ENCODE measurements at places on chromosomes 3 and 15.

GRCh38 chr15:41695750-41696436 lies 35.7 kb downstream of the MGA start:
- DNase-seq, result no peak

GRCh38 chr15:80706161-80706560 lies 11.1 kb downstream of the ABHD17C start:
- no peak for DNase-seq

DNA sequence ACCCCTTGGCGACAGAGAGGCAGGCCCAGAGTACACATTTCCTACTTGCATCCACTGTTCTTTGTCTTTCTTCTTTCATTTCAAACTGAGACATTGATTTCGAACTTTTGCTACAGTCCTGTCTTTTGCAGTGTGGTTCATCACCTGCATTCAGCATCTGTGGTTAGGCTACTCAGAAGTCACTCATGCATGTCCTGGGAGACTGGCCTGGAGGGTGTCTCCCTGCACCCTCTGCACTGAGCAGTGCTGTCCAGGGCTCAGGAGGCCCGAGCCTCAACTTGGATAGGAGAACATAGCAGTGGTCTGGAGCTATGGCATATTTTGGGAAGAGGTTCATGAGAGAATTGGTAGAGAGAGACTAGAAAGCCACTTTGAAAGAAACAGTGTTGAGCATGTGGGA lies 240.2 kb upstream of the TPRG1 start:
- no peak for DNase-seq

GRCh38 chr3:112519424-112520001 lies 20.2 kb upstream of the BTLA start:
- peak; percentile 55 for DNase-seq

DNA sequence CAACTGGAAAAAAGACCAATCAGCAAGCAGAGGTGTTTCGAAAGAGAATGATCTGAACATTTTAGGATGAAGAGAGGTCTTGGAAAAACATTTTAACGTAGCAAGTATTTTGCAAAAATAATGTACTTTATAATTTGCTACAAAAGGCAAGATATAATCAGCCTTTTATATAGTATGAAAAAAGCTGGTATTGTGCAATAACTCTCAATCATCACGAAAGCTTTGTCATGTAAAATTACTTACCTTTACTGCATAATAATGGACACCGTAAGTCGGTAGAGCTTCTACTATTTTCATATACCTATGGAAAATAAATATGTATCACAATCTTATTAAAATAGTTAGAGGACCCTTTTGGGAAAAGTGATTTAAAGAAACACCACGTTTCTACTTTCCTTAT lies 95.7 kb upstream of the LMOD3 start:
- no peak for DNase-seq

- DNase-seq, result no peak
Observed at GRCh38 chr3:89332386-89332785, 225.0 kb downstream of the EPHA3 start.

DNA sequence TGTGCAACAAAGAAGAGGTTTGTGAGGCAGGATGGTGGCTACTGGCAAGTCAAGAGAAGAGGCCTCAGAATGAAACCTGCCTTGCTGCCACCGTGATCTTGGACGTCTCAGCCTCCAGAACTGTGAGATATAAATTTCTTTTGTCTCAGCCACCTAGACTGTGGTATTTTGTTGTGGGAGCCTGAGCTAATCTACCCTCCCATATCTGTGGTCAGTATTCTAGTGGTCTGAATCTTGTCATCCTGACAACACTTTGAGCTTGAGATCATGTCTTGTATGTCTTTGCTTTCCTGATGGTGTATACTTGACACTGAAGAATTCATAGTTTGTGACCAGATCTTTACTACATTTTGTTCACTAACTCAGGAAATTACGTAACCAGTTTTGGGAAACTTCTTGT lies 240.6 kb upstream of the GOLIM4 start:
- no peak for DNase-seq

DNA sequence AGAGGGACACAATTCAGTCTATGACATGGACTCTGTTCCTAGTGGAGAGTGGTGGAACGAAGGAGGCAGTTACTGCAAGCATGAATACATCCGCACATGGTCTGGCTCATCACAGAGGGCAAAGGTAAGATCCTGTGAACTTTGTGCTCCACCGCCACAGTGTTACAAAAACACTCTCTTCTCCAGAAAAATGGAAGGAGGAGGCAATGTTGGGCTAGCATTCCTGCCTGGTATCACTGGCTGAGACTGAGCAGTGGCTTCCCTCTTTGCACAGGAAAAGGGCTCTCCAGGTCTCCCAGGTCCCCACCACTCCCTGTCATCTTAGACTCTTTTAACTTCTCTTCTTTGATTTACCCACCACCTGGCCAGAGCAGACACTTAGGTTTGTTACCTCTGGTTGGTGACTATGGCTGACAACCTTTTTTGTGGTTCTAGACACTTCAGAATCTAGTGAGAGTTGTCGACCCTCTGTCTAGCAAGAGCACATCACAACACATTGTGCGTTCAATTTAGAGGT lies 1.5 kb upstream of the EEFSEC start:
- no peak for DNase-seq

GRCh38 chr3:197305854-197306253 lies 7.4 kb upstream of the DLG1 start:
- DNase-seq, result no peak

- no peak for DNase-seq
Observed at GRCh38 chr3:72756900-72757299, 91.3 kb downstream of the SHQ1 start.

GRCh38 chr15:99435877-99436541 lies 129.8 kb upstream of the MEF2A start:
- no peak for DNase-seq

DNA sequence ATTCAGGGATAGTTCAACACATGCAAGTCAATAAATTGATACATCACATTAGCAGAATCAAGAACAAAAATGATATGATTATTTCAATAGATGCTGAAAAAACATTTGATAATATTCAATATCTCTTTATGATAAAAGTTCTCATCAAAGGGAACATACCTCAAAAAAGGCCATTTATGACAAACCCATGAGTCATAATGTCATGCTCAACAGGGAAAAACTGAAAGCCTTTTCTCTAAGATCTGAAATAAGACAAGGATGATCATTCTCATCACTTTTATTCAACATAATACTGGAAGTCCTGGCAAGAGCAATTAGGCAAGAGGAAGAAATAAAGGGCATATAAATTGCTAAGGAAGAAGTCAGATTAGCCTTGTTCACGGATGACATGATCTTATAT lies 54.1 kb upstream of the TMEM158 start:
- DNase-seq, result peak; percentile 11

DNA sequence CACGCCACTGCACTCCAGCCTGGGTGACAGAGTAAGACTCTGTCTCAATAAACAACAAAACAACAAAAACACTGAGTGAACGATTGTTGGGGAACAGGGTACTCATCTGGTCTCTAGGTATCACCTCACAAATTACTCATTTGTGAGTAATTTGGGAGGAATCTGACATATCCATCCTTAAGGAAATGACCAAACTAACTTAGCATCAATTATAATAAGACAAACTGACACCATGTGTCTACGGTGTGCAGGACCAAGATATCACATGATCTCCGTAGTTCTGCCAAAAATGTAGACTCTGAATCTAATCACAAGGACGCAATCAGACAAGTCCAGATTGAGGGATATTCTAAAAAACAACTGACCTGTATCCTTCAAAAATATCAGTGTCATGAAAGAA lies 12.0 kb upstream of the DAPK2 start:
- peak; percentile 77 for DNase-seq

- no peak for DNase-seq
Observed at GRCh38 chr3:178685591-178685906, 149.3 kb downstream of the KCNMB2 start.

DNA sequence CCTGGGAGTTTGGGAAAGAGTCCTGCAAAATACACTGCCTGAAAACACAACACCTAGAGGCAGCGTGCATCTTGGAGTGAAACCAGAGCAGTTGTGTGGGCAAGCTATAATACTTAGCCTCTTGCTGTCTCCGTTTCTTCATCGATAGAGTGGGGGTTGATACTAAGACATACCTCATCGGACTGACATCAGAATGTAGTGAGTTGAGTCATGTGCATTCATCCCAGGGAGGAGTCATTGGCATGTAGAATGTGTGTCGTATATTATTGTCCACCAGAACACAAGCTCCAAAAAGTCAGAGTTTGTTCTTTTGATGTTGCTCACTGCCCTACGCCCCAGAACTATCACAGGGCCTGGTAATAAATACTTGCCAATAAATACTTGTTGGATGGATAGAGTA lies 4.3 kb downstream of the SNTN start:
- DNase-seq, result peak; percentile 41

- no peak for DNase-seq
Observed at GRCh38 chr3:178001670-178002101, 534.5 kb upstream of the KCNMB2 start.

- DNase-seq, result peak; percentile 4
Observed at GRCh38 chr3:62500556-62501288, 127.4 kb upstream of the FEZF2 start.

GRCh38 chr3:74532446-74532845 lies 82.0 kb downstream of the CNTN3 start:
- peak; percentile 50 for DNase-seq

- DNase-seq, result no peak
Observed at GRCh38 chr3:71997066-71997653, 212.2 kb upstream of the PROK2 start.

GRCh38 chr3:124517306-124517705 lies 212.9 kb upstream of the UMPS start:
- DNase-seq, result no peak

- no peak for DNase-seq
Observed at GRCh38 chr15:77081971-77082370, 11.1 kb upstream of the TSPAN3 start.

GRCh38 chr3:16346413-16347081 lies 81.5 kb downstream of the OXNAD1 start:
- DNase-seq, result no peak

DNA sequence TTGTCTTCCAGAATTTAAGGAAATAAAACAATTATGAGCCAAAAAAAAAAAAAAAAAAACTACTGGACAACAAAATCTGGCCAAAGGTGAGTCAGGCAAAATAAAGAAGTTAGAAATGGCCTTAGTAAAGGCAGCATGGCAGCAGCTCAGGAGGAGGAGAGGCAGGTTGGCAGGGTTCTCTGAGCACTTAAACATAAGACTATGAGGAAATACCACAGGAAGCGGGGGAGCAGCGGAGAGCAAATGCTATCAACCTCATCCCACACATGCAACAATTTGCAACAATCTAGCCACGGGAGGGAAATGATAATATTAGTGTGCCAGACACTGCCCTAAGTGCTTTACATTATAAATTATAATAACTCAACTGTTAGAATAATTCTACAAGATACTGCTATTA lies 247.3 kb upstream of the NSMCE3 start:
- DNase-seq, result no peak

- no peak for DNase-seq
Observed at GRCh38 chr15:80758130-80758745, 20.9 kb upstream of the CEMIP start.

DNA sequence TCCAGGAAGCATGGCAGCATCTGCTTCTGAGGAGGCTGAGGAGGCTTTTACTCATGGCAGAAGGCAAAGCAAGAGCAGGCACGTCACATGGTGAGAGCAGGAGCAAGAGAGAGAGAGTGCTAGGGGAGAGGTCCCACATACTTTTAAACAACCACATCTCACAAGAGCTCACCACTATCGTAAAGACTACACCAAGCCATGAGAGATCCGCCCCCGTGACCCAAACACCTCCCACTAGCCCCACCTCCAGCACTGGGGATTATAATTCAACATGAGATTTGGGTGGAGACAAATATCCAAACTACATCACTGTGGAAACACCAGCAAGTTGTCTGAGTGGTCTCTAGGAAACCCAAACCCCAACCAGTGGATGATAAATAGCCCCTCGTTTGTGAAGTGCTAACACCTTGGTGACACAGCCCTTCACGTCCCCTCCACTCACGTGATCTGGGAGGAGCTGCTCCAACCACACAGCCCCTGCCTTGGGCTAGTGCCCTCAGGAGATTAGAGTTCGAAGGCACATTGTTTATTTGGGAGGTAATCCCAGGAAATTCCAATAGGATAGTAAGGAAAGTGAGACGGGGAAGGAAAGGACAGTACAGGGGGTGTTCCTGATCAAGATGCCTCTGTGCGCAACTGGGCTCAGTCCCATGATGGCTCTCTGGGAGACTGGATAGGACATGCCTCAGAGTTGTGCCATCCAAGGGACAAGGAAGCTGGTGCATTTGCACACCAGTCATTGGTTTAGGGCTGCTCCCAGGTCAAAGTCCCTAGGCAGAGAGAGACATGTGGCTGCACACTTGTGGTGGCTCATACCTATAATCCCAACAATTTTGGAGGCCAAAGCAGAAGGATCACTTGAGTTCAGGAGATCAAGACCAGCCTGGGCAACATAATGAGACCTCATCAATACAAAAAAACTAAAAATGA lies 80.6 kb upstream of the CTNNB1 start:
- DNase-seq, result no peak

DNA sequence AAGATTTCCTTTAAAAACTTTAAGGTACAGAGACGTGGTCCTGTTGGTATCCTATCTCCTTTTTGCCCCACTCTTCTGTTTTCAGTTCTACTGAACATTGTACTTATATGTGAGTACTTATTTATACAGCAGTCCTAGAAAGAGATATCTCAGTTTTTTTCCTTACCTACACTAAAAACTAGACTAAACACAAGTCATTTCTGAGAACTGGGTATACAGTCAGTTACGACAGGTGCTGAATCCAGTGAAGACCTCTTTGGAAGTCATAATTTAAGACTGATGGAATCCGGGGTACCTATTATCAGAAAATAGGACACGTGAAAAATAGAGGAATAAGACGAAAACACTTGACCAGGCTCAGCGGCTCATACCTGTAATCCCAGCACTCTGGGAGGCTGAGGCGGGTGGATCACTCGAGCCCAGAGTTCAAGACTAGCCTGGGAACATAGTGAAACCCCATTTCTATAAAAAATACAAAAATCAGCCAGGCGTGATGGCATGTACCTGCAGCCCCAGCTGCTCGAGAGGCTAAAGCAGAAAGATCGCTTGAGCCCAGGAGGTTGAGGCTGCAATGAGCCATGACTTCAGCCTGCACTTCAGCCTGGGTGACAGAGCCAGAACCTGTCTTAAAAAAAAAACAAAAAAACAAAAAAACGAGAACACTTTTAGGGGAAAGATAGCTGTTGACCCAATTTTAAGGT lies 76.3 kb downstream of the KLHL25 start:
- no peak for DNase-seq

GRCh38 chr3:156425651-156426050 lies 129.3 kb downstream of the SSR3 start:
- no peak for DNase-seq
